Trophoblast cell (in vitro differentiated cells and primary cell): ENCODE measurements at places on chromosomes 7 and 10.

GRCh38 chr7:141866974-141867373 lies 25.7 kb upstream of the PRSS37 start:
- no peak for DNase-seq

GRCh38 chr10:124174071-124174566 lies 80.7 kb upstream of the CHST15 start:
- DNase-seq: no peak

DNA sequence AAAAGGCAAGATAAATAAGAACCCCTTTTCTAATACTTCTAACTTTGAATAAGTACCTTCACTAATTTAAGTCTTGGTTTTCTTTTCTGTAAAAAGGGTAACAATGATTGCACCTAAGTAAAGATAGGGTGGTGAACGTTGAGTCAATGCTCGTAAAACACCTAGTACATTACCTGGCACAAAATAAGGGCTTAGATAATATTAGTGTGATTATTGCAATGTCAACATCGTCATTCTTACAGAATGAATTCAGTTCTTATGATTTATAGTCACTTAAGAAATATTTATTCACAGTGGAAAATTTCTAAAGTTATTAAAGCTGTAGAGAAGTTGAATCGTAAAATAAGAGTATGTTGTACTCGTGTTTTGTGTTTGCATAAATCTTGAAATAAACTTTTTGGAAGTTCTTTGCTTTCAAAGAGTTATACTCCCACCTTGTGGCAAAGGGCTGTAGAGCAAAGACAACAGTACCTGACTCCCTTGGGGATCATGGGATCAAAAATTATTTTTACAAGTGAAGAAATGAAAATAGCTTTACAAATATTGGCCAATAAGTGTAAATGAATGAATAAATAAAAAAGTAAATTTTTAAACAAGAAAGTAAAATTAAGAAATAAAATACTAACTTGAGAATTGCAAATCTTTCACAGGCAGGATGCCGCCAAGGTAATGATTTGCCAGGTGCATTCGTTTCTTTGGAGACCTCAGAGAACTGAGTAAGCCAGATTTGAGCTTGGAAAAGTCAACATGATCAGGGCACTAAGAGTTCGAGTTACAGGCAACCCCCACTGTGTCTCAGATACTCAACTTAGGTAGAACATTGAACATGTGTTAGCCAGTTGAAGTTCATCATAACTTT lies 285.8 kb upstream of the CACNA2D1 start:
- peak; percentile 63 for DNase-seq

GRCh38 chr7:80771523-80771922 lies 133.1 kb downstream of the CD36 start:
- no peak for DNase-seq

DNA sequence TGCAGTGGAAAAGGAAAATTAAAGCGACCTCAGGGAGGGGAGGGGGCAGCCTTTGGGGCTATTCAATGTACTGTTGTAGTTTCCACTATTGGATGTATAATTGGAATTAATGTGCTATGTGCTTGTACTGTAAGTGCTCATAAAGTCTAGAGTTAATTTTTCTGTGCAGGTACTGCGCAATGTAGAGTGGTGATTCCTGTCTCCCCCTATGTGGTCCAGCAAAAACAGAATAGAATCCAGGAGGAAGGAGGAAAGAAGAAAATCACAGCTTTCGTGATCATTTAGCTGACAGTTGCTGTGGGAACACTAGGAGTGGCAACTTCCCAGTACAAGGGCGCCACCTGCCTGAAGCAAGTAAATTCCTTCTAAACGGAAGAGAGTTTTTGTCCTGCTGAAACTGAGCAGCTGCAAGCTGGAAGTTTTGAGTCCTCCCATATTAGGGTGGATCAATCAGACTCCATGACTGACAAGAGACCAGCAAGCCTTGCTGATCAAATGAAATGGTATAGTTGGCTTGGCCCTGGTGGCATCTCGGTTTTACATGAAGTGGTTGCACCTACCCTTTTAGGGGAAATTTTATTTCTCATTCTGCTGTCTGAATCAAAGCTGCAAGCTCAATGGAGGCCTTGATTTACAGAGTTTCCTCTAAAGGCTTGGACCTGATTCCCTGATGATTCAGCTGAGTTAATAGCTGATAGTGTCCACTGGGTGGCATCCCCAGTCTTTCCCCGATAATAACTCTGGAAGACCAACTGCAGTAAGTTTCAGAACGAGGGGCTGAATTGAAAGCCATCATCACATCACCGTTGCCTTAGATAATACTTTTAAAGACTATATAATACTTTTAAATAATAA lies 299.8 kb downstream of the HGF start:
- peak; percentile 14 for DNase-seq

GRCh38 chr7:19000410-19000809 lies 117.0 kb downstream of the TWIST1 start:
- DNase-seq: no peak

DNA sequence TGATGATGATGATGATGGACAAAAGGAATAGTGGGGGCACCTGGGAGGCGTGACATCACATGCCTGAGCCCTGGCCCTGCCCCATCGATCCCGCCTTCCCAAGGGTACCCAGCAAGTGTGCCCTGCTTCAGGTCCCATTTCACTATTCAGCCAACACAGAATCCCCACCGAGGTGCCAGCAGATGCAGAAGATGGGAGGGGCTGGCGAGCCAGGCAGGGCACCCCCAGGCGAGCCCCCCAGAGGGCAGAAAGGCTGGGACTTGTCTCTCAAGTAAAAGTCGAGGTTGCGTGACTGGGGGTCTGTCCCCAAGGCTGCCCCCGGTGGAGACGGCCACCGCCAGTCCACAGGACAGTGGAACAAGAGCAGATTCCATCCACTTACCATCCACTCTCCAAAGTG lies 57.5 kb downstream of the INSIG1 start:
- no peak for DNase-seq

DNA sequence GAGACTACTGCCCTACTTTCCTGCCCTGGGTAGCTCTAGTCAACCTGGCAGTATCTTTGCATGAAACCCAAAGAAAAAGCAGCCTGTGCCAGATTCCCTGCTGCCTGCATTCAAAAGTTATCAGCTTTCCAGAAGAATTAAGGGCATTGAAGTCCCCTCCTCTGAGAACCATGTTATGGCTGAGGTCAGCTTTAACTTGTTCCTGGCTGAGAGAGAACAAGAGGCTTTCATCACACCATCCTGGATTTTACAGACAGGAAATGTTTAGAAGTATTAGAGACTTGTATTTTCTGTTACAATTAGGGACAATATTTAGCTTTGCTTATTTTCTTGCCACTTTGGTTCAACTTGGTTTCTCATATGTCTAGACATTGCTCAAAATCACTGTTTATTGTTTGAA lies 238.8 kb downstream of the ARL4A start:
- DNase-seq: no peak

DNA sequence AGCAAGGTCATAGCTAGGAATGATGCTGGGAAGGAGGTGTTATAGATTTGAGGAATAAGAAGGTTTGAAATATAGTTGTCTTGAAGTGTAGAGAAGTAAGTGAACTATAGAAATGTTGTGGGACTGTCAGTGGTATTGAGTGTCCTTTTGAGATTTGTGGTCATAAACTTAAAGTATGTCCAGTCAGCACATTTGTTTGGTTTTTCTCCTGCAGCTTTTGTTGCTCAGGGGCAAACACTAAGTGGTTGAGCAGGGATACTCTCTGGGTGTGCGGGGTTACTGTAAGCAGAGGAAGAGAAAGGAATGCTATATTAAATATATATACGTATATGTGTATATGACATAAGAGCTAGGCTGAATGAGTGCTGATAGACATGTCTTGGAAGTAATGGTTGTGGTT lies 67.1 kb downstream of the HECTD2 start:
- no peak for DNase-seq

GRCh38 chr10:60420991-60421894 lies 31.6 kb upstream of the ANK3 start:
- DNase-seq: no peak

GRCh38 chr10:43594944-43595589 lies 11.2 kb upstream of the ZNF485 start:
- no peak for DNase-seq

- peak; percentile 95 for DNase-seq
Measured at GRCh38 chr10:77458986-77459590, 178.5 kb downstream of the KCNMA1 start.

- DNase-seq: peak; percentile 69
Measured at GRCh38 chr7:94590526-94591162, 65.3 kb downstream of the SGCE start.
